Activated CD8-positive, alpha-beta memory T cell treated with anti-CD3 and anti-CD28 coated beads for 1 hour (primary cell): ENCODE measurements at places on chromosomes 5 and 9.

GRCh38 chr5:36198281-36198680 is 43.4 kb downstream of the NADK2 start:
- no peak for DNase-seq

DNA sequence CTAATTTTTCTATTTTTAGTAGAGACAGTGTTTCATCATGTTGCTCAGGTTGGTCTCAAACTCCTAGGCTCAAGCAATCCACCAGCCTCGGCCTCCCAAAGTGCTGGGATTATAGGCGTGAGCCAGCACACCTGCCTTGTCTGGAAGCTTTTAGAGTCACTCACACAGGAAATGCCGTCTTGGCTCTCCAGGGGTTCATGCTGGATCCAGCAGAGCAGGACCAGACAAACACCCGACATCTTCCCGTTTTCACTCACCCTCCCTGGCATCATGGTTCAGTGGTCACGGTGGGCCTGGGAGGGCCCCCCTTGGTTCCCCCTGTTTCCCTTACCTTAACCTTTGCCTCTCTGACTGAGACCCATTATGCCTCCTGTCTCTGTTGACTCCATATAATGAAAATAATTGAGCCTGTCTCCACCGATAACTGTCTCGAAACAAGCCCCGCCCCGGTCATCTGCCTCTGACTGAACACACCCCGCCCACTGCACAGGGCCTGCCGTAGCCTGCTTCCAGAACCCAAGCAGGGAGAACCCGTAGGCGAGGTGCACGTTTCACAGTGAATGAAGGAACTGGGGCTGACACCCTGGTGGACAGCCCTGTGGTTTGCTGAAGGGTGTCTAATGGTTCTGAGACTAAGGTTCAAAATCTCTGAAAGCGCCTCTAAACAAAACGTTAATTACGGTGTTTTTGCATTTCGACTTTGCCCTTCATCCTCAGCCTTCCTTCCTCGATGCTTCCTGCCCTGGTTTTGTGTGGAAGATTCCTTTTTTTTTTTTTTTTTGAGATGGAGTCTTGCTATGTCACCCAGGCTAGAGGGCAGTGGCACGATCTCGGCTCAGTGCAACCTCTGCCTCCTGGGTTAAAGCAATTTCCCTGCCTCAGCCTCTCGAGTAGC is 39.7 kb upstream of the SPRY4 start:
- no peak for DNase-seq

DNA sequence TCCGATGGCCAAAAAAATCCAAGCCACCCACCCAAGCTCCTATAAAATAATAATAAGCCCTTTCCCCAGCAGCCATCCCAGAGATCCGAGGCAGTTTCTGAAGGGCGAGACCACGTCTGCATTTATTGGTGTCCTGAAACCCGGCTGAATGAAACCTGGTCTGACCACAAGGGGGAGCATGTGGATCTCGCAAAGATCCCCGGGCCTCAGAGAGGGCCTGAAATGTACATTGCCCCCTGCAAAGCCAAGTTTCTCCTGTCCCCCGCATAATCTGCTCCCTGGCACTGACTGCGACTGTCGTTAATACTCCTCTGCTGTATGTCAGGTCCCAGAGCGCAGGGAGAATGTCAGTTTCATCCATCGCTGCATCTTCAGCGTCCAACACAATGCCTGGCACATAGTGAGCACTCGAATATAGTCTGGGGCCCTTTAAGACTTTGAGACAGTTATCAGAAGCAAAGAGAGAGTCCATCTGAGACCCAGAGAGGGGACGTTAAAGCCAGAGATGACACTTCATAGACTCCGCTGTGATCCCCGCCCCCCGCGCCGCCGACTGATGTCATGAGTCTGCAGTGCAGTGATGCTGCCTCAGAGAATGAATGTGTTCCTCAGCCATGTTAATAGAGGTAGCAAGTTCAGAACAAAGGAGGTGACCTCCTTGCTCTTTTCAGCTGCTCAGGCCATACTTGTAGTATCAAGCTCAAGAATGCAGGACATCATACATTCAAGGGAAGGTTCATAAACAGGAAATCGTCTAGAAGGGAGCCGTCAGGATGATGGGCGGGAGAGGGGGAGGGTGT is 74.5 kb upstream of the BARHL1 start:
- DNase-seq = peak; percentile 19

GRCh38 chr5:154624341-154624740 is 130.8 kb upstream of the LARP1 start:
- no peak for DNase-seq

DNA sequence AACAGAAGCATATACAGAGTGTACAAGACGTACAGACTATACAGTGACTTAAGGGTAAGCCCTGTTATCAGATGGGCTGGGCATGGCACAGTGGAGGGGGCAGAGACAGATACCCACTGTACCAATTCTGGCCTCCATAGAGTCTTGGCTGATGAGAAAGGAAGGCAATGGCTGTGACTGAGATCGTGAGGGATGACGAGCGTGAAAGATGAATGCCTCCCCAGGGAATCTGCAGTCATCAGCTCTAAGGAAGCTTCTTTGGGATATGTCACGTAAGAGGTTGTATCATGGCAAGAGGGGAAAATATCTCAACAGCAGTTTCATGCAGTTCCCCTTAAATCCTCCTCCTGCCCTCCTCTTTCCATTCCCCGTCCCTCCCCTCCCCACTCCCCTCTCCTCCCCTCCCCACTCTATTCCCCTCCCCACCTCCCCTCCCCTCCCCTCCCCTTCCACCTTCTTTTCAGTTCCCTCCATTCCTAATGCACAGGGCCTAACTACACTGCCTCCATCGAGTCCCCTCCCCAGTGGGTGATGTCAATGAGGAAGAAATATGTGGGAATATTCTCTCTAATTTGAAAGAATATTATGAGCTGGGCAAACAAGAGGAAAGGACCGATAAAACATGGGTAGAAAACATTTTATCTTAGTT is 226.4 kb upstream of the DAP start:
- DNase-seq = no peak

DNA sequence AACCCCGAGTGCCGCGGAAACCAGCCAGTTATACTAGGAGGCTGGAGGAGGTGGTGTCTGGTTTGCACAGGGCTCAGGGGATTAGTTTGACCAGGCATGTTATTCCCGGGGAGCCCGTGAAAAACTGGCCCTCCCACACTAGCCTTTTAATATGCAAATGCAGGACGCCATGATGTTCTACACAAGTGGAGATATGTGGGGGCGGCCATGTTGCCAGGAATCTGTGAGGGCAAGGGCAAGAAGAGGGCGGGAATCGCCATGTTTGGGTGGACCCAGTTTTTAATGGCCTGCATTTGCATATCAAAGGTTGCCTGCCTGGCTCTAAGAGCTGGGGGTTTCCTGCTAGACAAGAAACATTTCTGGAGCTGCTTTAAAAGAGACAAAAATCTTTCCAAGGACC is 940.7 kb downstream of the CDH18 start:
- no peak for DNase-seq

GRCh38 chr9:78542491-78543181 is 245.7 kb downstream of the PSAT1 start:
- no peak for DNase-seq

DNA sequence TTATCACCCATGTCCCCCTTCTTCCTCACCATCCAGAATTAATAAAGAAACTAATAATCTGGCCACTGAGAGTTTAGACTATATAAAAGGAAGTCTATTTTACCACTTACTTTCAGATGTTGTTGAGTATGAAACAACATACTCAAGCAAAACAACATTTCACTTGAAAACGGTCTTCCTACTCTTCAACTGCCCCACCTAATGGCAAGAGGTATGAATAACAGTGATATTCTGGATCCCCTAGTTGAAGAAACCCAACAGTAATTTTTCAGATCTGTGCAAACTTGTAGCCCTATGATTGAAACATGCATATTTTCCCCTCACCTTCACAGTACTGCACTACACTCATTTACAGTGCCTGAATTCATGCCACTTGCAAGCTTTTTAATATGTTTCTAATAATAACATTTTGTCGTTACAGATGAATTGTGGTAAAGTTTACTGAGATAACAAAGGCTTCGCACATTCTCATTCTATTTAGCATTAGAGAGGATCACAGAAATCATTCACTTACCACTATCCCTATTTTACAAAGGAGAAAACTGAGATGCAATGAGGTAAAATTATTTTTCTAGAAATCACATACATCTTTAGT is 267.9 kb upstream of the PDE4D start:
- DNase-seq = no peak

- DNase-seq = no peak
Observed at GRCh38 chr5:102916109-102916508, 161.0 kb downstream of the PAM start.

GRCh38 chr5:139633295-139634027 is 14.7 kb upstream of the CXXC5 start:
- no peak for DNase-seq

GRCh38 chr9:100919506-100919905 is 109.0 kb upstream of the PLPPR1 start:
- no peak for DNase-seq

- no peak for DNase-seq
Observed at GRCh38 chr9:91119142-91119541, 242.6 kb downstream of the AUH start.

GRCh38 chr9:92295240-92295790 is 1.8 kb upstream of the IARS1 start:
- DNase-seq = no peak
